ENCODE measurements at places on chromosomes 7 and 10.

GRCh38 chr10:125882596-125882995 lies 1.5 kb upstream of the DHX32 start:
- no peak for DNase-seq

- no peak for DNase-seq
These were observed 2.5 kb downstream of the KIAA1549 start for GRCh38 chr7:138978541-138979184.

- DNase-seq = no peak
These were observed 1.9 kb downstream of the TBXAS1 start for GRCh38 chr7:139830782-139831501.

DNA sequence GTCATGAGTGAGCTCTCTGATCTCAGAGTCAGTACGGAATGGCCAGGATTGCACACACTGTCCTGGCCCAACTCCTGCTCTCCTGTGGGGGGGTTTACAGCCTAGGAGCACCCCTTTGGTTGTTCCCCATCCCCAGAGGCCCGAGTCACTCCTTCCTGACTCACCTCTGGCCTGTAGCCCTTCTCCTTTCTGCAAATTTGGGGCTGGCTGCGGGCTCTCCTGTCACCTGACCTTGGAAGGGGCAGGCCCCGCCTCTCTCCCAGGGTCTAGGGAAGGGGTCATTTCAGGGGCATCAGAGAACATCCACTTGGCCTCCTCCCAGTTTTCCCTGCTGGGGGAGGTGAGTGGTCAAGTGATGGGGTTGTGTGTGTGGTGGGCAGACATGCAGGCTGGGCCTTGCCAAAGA lies 1.7 kb downstream of the NYAP1 start:
- DNase-seq = no peak

DNA sequence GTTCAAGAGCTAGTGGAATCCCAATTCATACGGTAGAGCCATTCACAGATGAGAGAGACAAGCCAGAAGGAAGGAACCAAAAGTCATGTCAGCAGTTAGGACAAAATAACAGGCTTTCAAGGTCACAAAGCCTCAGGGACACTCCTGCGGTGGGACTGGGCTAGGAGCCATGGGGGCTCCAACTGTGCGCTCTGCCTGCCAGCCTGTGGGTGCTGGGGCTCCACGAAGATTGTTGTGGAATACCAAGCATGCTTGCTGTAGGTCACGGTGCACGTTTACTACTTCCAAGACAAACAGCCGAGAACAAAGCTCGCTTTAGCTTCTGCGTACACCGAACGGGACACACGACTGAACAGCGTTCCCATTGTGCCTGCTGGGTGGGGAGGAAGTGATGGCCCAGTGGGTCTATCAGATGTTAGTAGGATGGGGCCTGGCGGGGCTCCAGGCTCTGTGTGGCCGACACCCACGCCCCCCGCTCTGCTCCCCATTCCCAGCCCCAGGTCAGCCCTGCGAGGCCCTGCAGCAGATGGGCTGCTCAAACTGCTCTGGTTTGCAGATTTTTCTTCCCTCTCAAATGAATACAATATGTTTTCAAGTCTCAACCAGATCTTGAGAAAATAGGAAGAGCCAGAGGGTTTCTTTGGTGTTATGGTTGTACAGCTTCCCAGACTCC lies 158.9 kb downstream of the EGFR start:
- no peak for DNase-seq

DNA sequence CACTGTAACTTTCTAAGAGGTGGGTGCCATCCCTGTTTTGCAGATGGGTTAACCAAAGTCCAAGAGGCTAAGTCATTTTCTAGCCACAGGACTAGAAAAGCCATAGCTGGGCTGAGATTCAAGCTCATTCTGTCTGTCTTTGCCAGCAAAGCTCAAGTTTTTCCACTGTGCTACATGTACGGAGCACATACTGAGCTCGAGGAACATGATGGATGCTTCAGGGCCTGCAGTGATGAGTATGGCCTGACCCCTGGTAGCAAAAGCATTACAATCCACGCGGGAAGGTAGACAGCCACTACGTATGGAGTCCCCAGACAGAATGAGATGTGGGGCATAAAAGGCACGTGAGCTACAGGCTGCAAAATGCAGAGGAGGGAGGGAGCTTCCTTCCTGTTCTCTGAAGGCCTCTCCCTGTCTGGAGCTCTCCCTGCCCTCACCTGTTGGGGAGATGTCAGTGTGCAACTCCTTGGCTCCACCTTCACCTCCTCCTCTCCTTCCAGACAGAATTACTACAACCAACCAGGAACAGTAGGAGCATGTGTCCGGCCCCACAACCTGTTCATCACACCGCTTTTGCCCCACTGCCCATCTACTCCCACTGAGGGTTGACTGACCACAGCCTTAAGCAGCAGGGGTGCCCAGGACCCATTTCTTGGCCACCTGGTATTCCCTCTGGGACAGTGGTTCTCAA lies 16.4 kb downstream of the ITPRIP start:
- DNase-seq = no peak

DNA sequence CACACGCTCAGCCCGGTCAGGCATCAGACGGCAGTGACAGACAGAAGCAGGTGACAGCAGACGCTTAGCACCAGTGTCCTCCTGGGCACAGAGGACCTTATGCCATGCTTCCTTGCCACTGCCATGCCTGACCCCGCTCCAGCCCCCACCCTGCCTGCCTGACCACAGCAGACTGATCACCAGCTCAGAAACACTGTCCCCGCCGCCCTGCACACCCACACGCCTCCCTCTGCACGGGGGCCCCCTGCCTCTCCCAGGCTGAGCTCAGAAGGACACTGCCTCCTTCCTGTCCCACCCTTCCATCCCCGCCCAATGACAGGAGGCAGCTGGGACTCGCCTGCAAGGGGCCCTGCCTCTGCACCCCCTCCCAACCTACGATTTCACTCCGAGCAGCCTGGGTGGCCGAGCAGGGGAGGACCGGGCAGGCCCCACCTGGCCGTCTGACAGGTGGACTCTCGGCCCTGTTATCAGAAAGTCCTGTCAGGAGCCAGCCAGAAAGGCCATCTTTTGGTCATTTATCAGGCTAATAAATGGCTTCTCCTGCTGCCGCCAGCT lies 183.4 kb downstream of the ELFN1 start:
- DNase-seq = no peak

GRCh38 chr7:68805159-68805558 lies 793.1 kb upstream of the AUTS2 start:
- no peak for DNase-seq

Data from hypothalamus (tissue), 51 donors.